ENCODE measurements at places on chromosomes 11 and 22. TPM values are rescaled to one million over a fixed set of nuclear protein-coding genes. Genes with fewer than 3 reads are reported as not detected.

The ADM2 gene
- 0.51 TPM for total RNA-seq

The FGF3 gene
- not detected for total RNA-seq

The TSGA10IP gene
- total RNA-seq, result not detected

The MMP8 gene
- total RNA-seq, result not detected

The RFPL2 gene
- 0.19 TPM for total RNA-seq

The SNX19 gene
- total RNA-seq, result 18.1 TPM

All from A549 treated with DMSO at 1 μM for 4 hours (cell line).